ENCODE measurements at places on chromosomes 1 and 21.

- no peak for DNase-seq
These were observed 205.2 kb downstream of the MATN1 start for GRCh38 chr1:30518186-30518585.

DNA sequence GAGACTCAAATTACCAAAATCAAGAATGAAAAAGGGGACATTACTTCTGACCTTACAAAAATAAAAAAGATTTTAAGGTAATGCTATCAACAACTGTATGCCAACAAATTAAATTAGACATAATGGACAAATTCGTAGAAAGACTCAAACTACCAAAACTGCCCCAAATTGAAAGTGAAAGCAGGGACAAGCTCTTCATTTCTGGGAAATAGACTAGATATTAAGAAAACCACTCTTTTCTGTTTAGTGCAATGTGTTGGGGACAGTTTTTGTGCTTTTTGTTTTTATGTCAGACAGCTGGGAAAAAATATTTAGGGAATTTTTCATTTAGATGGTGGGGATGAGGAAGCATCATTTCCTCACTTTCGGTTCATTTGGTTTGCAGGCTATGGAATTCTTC is 4.9 kb upstream of the GBP1 start:
- peak; percentile 29 for DNase-seq

GRCh38 chr1:77126307-77126706 is 92.9 kb downstream of the PIGK start:
- peak; percentile 80 for DNase-seq

DNA sequence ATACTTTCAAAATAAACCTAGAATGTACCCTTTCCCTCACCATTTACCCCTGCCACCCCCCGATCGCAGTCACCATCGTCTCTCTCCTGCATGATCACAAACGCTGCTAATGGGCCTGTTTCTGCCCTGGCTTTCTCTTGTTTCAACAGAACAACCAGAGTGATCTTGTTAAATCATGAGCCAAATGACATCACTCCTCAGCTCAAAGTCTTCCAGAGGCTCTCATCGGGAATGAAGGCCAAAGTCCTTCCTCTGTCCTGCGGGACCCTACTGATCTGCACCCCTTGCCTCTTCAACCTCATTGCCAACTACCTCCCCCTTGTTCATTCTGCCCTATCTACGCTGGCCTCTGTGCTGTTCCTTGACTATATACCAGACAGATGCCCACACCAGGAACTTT is 39.4 kb upstream of the PTGFRN start:
- DNase-seq: no peak

GRCh38 chr1:110039641-110040040 is 5.2 kb downstream of the STRIP1 start:
- no peak for DNase-seq

GRCh38 chr1:218711884-218712674 is 366.9 kb downstream of the TGFB2 start:
- peak; percentile 83 for DNase-seq

GRCh38 chr1:230152999-230153398 is 86.0 kb downstream of the GALNT2 start:
- no peak for DNase-seq

DNA sequence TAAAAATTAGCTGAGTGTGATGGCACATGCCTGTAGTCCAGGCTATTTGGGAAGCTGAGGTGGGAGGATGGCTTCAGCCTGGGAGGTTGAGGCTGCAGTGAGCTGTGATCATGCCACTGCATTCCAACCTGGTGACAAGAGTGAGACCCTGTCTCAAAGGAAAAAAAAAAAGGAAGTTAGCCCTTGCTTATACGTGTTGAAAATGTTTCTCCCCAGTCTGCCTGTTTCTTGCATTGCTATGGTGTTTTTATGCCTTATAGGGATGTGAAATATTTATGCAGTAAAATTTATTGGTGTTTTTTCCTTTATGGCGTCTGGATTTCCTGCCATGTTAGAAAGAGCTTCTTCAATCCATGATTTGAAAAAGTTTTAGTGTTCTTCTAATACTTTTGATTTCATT is 3.6 kb upstream of the RERE start:
- DNase-seq: no peak

DNA sequence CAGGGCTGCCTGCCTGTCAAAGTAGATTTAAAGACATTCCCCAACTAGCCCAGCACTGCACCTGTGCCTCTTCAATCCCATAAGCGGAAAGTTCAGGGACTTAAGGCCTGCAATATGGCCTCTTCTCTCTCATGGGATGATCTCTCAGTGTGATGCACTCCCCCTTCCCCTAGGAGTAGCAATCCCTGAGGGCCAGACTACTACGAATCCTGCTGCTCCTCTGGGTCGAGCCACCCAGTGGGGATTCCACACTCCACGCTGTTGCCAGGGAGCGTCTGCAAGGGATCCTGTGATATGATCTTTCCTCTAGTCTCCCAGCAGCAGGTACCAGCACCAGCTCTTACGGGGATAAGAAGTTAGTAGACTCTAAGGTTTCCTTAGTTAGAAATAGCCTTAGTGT is 13.2 kb upstream of the OR6N2 start:
- DNase-seq: no peak

DNA sequence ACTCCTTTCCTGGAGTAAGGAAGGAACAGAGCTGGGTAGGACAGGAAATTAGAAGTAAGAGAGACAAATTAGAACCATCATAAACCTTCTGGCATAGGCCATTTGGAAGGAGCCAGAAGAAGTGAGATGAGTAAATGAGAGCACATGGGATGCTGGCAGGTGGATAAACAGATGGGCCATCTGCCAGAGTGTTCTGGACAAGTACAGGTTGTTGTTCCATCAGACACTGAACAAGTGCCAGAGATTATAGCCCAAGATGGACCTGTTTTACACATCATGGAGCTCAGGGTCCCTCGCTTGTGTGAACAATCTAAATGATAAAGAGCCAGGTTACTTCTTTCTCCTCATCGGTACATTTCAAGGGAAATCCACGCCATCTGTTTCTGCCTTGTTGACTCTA is 200.3 kb downstream of the HHIPL2 start:
- no peak for DNase-seq

GRCh38 chr1:30969903-30970302 is 61.3 kb upstream of the SDC3 start:
- DNase-seq: no peak

- no peak for DNase-seq
These were observed 28.8 kb upstream of the LPGAT1 start for GRCh38 chr1:211859405-211859804.

Measured in fibroblast of the aortic adventitia (primary cell).